Activated gamma-delta T cell (primary cell): ENCODE measurements at places on chromosomes 1 and 21.

GRCh38 chr1:66764994-66765578, 12.8 kb downstream of the DYNLT5 start:
- DNase-seq, result no peak

DNA sequence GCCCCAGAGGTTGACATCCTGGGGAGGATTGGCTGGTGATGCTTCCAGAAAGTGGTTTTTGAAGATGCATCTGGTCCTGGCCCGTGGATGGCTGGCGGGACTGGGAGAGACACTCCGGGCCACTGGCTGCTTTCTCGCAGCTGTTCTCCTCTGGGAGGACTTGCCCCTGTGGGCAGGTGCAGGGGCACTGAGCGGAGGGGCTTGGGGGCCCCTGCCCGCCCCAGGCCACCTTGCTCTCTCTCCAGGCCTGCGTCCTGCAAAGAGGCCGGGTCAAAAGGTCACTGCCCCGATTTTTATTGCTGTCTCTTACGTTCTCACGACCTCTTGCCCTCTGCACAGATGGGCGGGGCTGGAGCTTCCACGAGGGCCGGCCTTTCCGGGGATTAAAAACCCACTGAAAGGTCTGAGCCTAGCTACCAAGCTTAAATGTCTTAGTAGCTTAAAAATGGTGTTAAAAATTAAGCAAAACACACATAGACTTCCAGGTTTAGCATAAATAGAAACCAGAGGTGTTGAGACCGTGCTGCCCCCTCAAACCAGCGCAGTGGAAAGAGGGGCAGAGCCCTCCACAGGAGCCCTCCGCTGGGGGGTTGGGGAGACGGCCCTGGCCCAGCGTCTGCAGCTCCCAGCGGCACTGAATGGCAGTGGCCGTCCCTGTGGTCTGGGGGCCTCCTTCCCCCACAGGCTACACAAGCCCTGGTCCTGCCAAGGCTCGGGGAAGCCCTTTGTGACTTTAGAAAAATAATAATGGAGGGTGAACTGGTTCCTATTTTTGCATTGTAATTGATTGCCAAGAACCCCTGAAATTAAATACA, 43.9 kb downstream of the SKI start:
- no peak for DNase-seq

DNA sequence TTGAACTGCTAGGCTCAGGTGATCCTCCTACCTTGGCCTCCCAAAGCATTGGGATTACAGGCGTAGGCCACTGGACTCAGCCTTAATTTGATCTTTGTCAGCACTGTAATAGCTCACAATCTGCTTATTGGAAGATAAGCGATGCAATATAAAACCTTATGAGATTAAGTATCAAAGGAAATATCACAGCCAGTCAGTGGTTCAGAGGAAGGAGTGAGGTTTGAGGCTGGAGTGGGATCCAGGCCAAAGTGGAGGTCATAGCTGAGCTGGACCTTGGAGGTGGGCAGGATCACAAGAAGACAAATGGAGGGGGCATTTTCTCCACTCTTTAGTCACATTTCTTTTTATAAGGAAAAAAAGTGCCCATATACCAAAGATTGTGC, 228.5 kb downstream of the RHOU start:
- DNase-seq, result no peak

DNA sequence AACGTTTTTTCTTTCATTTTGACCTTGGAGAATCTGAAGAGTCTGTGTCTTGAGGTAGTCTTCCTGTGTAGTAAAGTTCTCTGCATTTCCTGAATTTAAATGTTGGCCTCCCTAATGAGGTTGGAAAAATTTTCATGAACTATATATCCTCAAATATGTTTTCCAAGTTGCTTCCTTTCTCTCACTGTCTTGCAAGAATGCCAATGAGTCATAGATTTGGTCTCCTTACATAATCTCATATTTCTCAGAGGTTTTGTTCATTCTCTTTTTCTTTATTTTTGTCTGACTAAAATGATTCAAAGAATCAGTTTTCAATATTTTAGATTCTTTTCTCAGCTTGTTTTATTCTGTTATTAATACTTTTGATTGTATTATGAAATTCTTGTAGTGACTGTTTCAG, 87.6 kb downstream of the DRAM2 start:
- DNase-seq, result no peak

DNA sequence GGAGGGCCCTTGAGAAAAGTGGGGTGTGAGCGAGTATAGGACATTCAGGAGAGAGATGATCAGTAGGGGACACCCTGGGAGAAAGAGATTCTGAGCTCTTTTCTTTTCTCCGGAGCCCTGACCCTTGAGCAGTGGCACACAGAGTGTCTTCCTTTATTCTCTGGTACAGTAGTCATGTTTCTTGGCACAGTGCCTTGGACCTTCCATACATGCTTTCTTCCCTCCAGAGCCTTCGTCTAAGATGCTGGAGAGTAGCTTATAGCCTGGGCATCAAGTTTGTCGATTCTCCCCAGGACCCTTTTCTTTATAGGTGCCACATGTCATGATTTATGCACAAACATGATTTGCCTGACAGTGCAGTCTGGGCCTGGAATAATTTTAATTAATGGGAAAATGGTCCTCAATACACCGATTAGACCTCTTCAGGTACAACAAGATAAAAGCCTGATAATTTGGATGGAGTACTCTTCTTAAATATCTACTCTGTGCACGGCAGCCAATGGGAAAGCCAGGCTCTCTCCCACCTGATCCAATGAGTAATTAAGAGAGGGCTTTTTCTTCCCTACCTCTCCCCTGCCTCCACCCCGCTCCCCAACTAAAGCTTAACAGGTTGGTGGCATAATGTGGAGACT, at the start of gene TBX19:
TSS of gene TBX19 (plus strand) at position 582 of the 632 bp plus-strand sequence. CDS start 214 bp downstream, outside the sequence.
- no peak for DNase-seq

- DNase-seq, result no peak
Measured at GRCh38 chr1:153552335-153552734, 3.3 kb upstream of the S100A3 start.

DNA sequence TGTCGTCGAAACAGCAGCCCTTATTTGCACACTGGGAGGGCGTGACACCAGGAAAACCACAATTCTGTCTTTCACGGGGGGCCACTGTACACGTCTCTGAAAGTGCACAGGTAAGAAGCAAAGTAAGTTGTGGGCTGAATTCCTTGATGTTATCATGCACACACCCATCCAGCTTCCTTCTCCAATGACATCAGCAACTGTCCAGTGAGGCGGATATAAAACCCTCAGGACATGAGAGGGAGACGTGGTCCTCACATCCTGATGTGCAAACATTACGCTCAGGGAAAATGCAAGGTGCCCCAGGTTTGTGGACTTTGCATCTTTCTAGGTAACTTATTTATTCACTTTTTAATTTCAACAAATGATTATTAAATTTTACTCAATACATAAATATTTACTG, 3.0 kb downstream of the TFF1 start:
- no peak for DNase-seq

DNA sequence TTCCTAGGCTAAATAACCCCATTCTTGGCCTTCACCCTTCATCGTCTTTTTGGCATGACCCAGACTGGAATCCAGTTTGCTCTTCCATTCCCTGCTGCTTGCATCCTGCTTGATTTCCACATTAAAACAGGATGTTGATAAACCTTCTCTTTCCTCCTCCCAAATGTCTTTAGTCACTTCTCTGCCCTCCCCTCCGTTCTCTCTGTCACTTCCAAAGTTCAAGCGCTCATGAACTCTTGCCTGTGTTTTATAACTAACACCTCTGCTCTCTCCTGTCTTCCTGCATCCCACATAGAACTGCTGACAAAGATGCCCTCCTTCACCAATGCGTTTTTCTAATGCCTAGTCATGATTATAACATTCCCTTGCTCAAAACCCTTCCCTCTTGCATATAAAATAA, 65.6 kb upstream of the SLC44A3 start:
- DNase-seq, result no peak

DNA sequence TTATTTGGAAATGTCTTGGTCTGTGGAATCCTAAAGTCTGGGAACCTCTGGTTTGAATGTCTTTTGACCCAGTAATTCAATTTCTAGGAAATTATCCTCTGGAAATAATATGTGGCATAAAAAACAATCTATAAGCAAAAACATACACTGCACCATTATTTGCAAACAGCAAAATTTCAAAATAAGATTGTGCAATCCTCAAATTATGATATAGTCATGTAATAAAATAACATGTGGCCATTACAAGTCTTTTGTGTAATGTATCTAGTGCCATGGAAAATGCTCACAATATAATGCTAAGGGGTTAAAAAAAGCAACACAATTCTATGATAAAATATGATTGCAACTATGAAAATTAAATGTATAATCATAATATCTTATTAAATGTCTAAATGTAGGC, 312.9 kb upstream of the RUNX1 start:
- DNase-seq, result no peak

GRCh38 chr1:244162786-244163530, 111.9 kb downstream of the ZBTB18 start:
- no peak for DNase-seq

DNA sequence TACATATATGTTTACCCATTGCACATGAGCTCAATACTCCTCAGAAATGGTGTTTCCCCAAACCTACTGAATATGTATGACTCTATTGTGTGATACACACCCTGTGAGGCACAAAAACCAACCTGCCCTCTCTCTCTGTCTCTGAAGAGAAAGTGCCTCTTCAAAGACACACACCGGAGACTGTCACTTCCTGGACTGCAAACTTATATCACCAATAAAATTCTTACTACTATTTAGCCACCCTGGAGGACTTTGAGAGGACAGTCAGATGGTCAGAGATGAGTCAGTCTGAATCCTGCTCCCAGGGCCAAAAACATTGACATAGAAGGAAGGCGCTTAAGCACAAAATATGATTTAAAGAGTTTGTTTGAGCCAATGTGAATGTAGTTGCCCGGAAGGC, 110.4 kb downstream of the PPIAL4G start:
- DNase-seq, result no peak

GRCh38 chr1:21355956-21356355, 65.7 kb upstream of the ECE1 start:
- no peak for DNase-seq

DNA sequence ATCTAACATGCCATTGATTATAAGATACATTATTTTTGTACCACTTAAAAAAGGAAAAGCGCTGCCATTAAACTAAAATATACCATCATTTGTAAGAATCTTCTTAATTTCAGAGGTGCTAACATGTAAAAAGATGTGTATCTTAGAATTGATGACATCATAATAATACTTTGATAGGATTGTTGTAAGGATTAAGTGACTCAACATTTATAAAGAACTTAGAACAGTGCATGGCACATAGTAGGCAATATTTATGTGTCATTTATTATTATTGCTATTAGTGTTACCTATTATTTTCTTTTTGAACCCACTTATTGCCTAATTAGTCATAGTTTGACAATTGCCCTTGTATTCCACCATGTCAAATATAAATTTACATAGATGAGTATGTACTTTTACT, 21.8 kb downstream of the HIPK1 start:
- no peak for DNase-seq

DNA sequence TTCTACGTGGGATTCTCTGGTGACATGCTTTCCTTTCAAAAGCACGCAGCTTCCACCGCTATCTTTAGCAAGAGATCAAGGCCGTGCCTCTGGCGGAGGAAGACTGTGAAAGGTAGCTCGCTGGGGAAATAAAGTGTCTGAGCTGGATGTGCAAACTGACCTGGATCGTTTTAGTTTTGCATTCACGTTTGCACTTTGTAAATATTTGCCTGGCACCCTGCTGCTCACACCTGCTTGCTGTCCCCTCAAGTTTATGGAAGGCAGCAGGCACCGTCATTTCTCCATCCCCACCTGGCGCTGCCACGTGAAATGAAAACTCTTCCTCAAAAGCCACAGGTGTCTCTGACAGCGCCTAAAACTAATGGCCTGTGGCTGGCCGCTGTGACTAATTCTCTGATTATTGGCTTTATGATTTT, 44.0 kb upstream of the TARDBP start:
- DNase-seq, result no peak

GRCh38 chr1:2466958-2467554, 9.0 kb upstream of the PLCH2 start:
- DNase-seq, result no peak

DNA sequence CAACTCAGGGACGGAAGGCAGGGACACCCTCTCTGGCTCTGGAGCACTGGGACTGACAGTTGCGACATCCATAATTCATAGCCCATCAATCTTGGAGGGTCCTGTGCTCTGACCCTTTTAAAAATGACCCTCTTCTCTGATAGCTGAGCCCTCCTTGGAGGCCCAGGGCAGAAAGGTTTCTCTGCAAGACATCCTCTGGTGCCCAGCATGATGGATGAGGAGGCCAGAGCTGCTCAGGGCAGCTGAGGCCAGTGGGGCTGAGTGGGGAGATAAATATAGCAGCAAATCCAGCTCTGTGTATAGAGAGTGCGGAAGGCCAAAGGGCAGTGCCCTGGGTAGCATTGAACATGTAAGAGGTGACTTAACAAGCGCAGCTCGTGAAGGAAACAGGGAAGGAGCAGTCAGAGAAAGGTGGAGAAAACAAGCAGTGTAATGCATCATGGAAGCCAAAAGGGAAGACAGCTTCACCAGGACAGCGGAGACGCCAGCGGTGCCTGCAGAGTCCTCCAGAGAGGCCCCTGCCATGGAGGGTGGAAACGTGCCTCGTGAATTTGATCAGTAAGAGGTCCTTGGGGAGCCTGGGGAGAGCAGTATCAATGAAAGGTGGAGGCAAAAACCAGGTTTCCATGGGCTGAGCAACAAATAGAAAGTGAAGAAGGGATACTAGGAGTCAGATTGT, 50.4 kb upstream of the FMOD start:
- DNase-seq, result no peak

DNA sequence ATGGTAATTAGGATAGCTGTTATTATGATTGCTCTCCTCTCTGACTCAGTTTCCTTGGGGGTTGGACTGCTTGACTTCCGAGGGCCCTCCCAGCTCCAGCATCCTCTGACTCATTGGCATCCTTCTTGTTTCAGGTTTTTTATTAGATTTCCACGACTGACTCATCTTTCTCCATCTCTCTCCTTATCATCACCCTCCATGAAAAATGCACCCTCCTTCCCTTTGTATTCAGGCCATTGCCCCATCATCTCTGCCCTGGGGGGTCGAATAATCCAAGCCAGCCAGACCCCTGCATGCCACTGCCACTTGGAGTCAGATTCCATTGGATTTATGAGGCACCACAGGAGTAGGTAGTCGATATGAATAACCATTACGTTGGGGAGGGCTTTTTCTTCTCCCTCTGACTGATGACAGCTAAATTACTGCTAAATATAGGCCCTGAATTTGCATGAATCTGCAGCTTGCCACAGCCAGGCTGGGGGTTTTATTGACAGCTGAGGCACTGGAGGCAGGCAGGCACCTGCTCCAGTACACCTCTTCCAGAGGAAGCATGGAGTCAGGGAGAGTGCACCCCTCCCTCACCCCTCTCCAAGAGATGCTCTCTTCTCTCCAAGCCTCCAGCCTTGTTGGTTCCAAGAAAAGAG, 91.7 kb downstream of the C1orf94 start:
- DNase-seq, result no peak

- DNase-seq, result no peak
Measured at GRCh38 chr1:206489980-206490770, 17.2 kb upstream of the RASSF5 start.
